ENCODE measurements at places on chromosomes 12 and 14.

DNA sequence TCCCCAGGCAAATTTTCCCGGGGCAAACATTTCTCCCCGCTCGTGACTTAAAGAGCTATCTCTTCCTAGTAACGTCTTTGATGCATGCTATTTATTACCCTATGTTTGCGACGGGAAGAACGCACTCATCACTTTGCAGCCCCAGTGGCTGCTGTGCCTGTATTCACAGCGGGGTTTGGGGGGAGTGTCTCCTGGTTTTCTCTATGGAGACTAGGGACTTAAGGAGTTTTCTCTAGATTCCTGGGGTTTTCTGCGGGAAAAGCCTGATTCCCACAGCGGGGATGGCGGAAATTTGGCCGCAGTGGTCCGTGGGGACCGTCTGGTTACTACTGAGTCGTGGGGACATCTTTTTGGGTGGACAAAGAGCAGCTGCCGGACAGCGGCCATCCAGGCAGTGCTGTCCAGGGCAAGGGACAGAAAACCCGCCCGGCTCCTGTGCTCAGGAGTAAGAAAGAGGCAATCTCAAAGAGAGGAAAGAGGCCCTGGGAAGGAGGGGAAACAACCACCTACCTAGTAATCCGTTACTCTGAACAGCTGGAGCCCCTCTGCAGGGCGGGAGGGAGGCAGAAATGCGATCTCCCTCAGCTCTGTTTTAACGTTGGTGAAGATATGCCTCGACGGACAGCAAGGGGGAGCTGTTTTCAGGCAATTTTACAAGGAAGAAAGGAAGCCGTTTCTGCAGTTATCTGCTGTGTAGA is 771 bp upstream of the AVPR1A start:
- peak; percentile 36 for DNase-seq

- DNase-seq = no peak
Measured at GRCh38 chr14:71123579-71124135, 216.4 kb downstream of the PCNX1 start.

DNA sequence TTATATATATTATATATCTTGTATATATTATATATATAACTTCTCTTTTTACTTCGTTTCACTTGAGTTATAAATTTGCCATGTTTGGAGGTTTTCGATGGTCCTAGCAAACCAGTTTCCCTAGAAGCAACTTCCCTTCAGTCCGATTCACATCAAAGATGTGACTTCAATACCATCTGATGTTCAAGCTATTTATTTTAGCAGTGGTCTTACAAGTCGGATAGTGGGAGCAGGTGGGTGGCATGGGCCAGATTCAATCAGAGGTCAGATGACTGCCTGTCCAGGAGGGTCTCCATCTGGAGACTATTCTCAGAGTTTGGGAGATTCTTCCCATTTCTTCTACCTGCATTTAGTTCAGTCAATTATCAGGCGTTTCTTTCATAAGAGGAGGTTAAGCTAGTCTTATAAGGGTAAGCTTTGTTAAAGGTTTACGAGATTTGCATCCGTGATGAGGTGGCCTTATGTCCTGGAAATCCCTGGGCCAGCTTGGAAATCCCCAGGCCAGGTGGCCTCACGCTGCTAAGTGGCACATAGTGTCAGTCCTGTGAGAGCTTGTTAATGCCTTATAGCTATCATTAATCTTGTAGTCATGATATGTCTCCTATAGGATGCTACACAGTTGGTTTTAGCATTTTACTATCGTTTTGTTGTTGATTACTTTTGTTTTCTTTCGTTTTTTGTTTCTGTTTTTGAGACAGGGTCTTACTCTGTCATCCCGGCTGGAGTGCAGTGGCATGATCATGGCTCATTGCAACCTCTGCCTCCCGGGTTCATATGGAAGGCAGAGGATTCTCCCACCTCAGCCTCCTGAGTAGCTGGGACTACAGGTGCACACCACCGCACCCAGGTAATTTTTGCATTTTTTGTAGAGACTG is 145.8 kb downstream of the BICD1 start:
- no peak for DNase-seq

- no peak for DNase-seq
Measured at GRCh38 chr12:122982963-122983788, 2.7 kb downstream of the ARL6IP4 start.

- no peak for DNase-seq
Measured at GRCh38 chr12:60398547-60398946, 802.7 kb downstream of the SLC16A7 start.

- DNase-seq = no peak
Measured at GRCh38 chr14:64119500-64119899, 174.7 kb downstream of the ESR2 start.

- no peak for DNase-seq
Measured at GRCh38 chr12:87596134-87596533, 433.1 kb downstream of the C12orf50 start.
